Urinary bladder (tissue), 4 donors: ENCODE measurements at places on chromosomes 1 and 21. TPM values are rescaled to one million over a fixed set of nuclear protein-coding genes. Genes with fewer than 3 reads are reported as not detected.

GRCh38 chr1:103122983-103123720 is 14.8 kb upstream of the COL11A1 start:
- DNase-seq: no peak

- no peak for DNase-seq
Observed at GRCh38 chr1:2376261-2376741, 15.1 kb downstream of the MORN1 start.

GRCh38 chr1:67652800-67653199 is 32.2 kb upstream of the GADD45A start:
- no peak for DNase-seq

DNA sequence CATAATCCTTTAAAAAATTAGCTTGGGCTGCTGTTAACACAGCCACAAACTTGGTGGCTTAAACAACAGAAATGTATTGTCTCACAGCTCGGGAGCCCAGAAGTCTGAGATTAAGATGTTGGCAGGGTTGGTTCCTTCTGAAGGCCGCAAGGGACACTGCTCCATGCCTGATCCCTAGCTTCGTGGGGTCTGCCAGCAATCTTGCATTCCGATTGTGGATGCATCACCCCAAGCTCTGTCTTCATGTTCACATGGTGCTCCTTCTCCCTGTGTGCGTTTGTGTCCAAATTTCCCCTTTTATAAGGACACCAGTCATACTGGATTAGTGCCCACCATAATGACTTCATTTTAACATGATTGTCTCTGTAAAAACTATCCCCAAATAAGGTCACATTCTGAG is 5.0 kb upstream of the HHIPL2 start:
- DNase-seq: no peak

DNA sequence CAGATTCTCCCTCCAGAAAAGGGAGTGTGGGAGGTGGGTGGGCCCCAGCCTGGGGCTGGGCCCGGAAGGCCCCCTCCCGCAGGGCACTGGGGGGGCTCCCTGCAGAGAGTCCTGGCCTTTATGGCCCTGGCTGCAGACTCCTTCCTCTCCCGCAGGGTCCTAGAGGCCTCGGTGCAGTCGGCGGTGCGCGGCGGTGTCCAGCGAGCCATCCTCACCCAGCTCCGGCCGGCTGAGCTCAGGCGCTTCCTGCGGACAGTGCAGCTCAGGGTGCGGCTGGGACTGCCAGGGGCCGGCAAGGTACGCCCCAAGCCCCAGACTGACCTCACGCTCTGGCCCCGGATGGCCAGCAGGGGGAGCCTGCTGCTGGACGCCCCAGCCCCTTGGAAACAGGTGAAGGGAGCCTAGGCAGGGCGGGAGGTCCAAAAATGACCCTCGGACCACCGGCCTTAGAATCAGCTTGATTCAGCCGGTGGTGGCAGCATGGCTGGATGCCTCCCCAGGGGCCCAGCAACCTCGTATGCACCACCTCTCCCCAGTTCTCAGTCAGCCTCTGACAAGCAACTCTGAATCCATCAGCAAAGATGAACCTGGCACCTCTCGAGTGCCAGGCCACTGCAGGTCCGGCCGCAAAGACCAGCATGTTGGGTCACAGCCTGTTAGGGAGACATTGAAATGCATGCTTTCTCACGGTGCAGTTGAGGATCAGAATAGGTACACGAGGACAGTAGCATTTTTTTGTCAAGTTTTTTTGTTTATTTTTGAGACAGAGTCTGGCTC is 20.6 kb downstream of the MTHFR start:
- DNase-seq: no peak

- no peak for DNase-seq
Observed at GRCh38 chr1:110412576-110412975, 5.1 kb upstream of the LAMTOR5 start.

- DNase-seq: no peak
Observed at GRCh38 chr1:197285526-197286205, 17.6 kb downstream of the CRB1 start.

GRCh38 chr1:227576189-227576588 is 12.8 kb downstream of the ZNF678 start:
- DNase-seq: peak; percentile 13

DNA sequence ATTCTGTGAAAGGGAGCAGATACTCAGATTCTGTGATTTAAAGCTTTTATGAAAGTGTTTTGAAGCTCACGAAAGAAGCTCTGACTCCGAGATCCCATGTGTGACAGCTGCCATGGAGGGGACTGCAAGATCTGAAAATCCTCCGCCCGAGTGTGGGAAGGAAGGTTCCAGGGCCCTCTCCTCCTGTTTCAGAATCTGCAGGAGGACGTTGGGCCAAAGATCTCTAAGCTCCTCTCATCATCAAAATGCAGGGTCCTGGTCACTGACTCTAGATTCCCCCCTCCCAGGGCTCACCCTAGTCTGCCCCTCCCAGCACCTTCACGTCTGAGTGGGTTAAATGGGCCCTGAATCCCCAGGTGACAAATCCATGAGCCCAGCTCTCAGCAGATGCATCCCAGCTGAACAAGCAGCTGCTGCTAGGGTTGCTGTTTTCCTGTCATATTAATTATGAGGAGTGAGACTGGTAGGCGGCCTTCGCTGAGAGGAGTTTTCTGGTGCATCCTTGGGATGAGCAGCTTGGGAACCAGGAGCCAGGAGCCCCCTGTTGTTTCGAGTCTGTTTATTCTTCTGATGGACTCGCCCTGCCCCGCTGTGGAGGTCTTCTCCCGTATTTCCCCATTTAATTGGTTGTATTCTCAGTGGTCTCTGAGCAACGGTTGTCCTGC is 402.0 kb downstream of the MATN1 start:
- no peak for DNase-seq

- no peak for DNase-seq
Observed at GRCh38 chr1:173043253-173043652, 7.5 kb downstream of the TNFSF18 start.

DNA sequence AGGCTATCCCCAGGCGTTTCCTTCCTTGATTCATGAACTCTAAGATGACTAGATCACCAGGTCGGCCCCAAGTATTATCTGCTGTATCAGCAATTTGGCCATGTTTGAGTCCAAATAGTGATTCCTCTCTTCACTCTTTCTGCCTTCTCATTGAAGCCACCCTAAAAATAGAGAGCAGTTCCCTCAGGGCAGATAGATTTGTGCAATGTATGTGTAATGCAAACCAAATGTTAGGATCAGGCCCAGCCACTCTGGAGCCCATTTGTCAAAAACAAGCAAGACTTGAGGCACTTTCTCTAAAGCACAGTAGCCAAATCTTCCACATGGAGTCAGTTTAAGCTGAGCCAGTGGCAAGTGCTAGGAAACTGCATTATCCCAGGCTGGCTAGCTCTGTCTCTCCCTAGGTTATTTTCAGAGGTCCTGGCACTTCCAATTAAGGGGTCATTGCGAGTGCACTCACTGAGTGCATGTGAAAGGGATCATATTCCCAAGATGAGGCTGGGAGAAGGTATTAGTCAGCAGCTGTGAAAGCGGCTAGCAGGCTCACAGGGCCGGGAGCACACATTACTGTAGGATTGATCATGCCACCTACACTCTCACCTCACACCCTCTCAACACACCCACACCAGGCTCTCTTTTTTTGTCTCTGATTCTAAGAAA is 97.9 kb upstream of the RAB3GAP2 start:
- no peak for DNase-seq

DNA sequence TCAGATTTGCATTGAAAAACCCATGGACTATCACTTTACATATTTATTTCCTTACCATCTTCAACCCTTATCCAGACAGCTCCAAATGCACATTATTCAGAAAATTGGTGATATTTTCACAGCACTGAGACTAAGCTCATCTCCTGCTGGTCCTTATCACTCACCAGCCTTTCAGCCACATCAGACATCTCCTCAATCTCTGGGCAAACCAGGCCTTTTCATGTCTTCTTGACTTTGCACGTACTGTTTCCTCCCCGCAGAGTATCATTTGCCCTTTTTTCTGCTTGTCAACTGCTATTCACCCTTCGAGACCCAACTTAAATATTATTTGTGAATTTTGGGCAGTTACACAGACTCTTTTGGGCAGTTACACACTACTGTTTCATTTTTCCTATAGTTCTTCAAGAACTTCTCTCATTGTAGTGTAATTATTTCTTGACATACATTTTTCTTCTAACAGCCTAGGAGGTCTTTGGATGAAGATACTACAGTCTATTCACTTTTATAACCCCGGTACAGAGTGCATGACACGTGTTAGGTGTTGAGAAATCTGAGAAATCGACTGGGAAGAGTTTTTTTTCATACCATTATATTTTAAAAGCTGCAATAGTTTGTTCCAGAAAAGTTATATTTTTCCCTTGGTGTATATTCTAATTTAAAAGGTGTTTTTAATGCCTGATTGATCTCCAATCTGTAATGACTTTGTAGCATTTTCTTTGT is 98.0 kb downstream of the FGGY start:
- DNase-seq: no peak

DNA sequence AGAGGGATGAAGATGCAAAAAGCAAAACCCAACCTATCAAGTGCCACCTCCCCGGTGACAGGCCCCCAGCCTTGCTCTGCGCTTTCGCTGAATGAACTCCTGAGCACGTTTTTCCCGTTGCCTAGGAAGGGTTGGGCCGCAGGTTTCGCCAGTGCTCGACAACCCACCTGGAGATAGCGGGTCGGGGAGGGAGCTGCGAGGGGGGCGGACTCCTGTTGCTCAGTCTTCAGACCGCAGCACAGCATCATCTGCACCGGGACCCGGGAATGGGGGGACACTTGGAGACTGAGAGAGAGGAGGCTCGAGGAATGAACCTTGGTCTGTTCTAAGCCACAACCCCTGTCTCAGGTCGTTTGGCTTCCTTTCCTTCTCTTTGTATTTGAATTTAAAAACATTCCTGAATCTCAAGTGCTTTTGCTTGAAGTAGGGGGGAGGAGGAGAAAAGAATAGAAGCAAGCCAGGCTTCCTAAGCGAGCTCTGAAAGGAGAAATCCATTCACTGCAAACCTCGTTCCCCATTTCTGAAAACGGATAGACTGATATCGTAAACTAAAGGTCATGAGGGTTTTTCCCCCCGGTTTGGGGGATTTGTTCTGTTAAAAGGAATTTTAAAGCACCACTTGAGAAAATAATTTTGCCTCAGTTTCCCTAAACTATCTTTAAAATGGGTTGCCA is 1.2 kb downstream of the AK5 start:
- no peak for DNase-seq

Gene GPR25
- 0.06 TPM for polyA plus RNA-seq

Gene TMEM200B
- 40.7 TPM for polyA plus RNA-seq

Gene WLS
- polyA plus RNA-seq: 107 TPM

Gene ADCY10
- 0.06 TPM for polyA plus RNA-seq
